ENCODE measurements at places on chromosomes 5 and 9. TPM values are rescaled to one million over a fixed set of nuclear protein-coding genes. Genes with fewer than 3 reads are reported as not detected.
A peak's percentile ranks its signal among the peaks of the same experiment; 100 is the strongest.

ZBED3 gene
- total RNA-seq = 1.6 TPM

GRCh38 chr5:146306838-146307237 is 31.8 kb upstream of the POU4F3 start:
- H3K4me3 ChIP-seq = no peak overlapping the region
- no peaks in the 10 kb centered on the region for H3K4me1 ChIP-seq
- no peak overlapping the region for H3K27ac ChIP-seq
- H3K27me3 ChIP-seq = peaks cover 5% of the 10 kb centered on the region
- no peak for DNase-seq
- no peaks in the 10 kb centered on the region for H3K36me3 ChIP-seq

GRCh38 chr5:16534280-16534679 is 68.7 kb upstream of the ZNF622 start:
- H3K4me3 ChIP-seq = no peak overlapping the region
- no peak overlapping the region for H3K27ac ChIP-seq
- no peaks in the 10 kb centered on the region for H3K4me1 ChIP-seq
- H3K36me3 ChIP-seq = no peaks in the 10 kb centered on the region

DNA sequence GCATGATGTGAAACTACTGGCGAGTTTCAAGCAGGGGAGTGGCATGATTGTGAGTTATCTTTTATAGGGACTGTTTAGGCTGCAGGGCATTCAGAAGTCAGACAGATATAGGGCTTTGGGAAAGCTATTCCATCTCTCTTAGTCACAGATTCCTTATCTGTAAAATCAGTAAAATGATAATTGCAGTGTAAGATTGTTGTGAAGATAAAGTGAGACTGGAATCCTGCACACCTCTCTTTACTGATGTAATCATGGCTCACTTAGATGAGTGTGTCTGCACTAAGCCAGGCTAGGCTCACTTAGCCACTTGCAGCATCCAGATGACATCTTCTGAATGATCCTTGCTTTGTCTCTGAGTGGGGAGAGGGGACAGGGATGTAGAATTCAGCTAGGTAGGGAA is 81.8 kb upstream of the MAMDC2 start:
- no peak overlapping the region for H3K27ac ChIP-seq
- H3K4me1 ChIP-seq = no peaks in the 10 kb centered on the region
- no peak overlapping the region for H3K4me3 ChIP-seq
- peaks cover 3% of the 10 kb centered on the region for H3K27me3 ChIP-seq
- no peaks in the 10 kb centered on the region for H3K36me3 ChIP-seq
- no peak for DNase-seq

- H3K4me1 ChIP-seq = no peaks in the 10 kb centered on the region
- H3K36me3 ChIP-seq = no peaks in the 10 kb centered on the region
- no peak overlapping the region for H3K4me3 ChIP-seq
- no peak for DNase-seq
- no peak overlapping the region for H3K27ac ChIP-seq
These were observed 144.4 kb upstream of the DAPK1 start for GRCh38 chr9:87353301-87353700.

PKD2L2 gene
- total RNA-seq = 0.63 TPM

DNA sequence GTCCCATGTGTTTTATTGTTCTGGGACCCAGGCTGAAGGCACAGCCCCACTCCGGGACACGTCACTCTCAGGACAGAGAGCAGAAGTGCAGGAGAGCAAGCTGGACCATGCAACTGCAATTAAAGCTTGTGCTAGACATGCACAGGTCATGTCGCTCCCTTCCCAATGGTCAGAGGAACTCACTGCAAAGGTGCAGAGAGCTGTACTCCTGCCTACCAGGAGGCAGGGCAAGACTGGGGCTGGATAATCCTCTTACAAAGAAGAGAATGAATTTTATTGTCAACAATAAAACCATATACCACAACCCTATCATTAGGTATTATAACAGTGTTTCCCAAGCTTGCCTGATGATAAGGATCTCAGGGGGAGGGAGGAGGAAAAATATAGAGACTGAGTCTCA is 74.0 kb upstream of the NEK6 start:
- H3K27me3 ChIP-seq = no peaks in the 10 kb centered on the region
- no peak overlapping the region for H3K27ac ChIP-seq
- no peaks in the 10 kb centered on the region for H3K36me3 ChIP-seq
- no peaks in the 10 kb centered on the region for H3K4me1 ChIP-seq
- no peak overlapping the region for H3K4me3 ChIP-seq

- no peak overlapping the region for H3K4me3 ChIP-seq
- DNase-seq = no peak
- no peaks in the 10 kb centered on the region for H3K36me3 ChIP-seq
- H3K27ac ChIP-seq = no peak overlapping the region
These were observed 10.9 kb upstream of the LAMC3 start for GRCh38 chr9:130997925-130998596.

PHF24 gene
- not detected for total RNA-seq

GRCh38 chr9:95648225-95648624 is 131.5 kb upstream of the PTCH1 start:
- no peaks in the 10 kb centered on the region for H3K36me3 ChIP-seq
- H3K4me1 ChIP-seq = no peaks in the 10 kb centered on the region
- H3K27ac ChIP-seq = no peak overlapping the region
- no peak for DNase-seq
- H3K4me3 ChIP-seq = no peak overlapping the region

WNK2 gene
- total RNA-seq = not detected

GRCh38 chr5:136491806-136492205 is 126.5 kb upstream of the TRPC7 start:
- H3K4me3 ChIP-seq = no peak overlapping the region
- no peaks in the 10 kb centered on the region for H3K4me1 ChIP-seq
- no peak overlapping the region for H3K27ac ChIP-seq
- no peaks in the 10 kb centered on the region for H3K27me3 ChIP-seq

GRCh38 chr9:85443190-85443598 is 298.6 kb downstream of the AGTPBP1 start:
- no peak overlapping the region for H3K4me3 ChIP-seq
- H3K27ac ChIP-seq = no peak overlapping the region
- H3K27me3 ChIP-seq = no peaks in the 10 kb centered on the region
- no peaks in the 10 kb centered on the region for H3K36me3 ChIP-seq
- no peak for DNase-seq
- H3K4me1 ChIP-seq = no peaks in the 10 kb centered on the region

DNA sequence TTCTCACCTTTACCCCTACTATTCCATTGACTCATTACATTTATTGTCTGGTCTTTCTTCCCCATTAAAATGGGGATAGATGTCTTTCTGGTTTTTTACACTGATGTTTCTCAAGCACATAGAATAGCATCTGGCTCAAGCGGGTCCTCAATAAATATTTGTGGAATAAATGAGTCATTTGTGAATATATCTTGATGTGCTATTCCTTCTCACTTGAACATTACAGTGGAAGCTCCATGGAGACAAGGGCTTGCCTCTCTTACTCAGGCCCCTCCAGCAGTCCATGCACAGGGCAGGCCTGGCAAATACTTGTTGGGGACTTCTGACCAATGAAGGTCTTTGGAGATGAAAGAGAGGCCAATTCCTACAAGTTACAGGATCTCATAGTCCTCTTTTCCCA is 151.7 kb upstream of the TAS2R1 start:
- no peak overlapping the region for H3K27ac ChIP-seq
- no peak for DNase-seq
- H3K4me3 ChIP-seq = no peak overlapping the region
- H3K4me1 ChIP-seq = no peaks in the 10 kb centered on the region

DNA sequence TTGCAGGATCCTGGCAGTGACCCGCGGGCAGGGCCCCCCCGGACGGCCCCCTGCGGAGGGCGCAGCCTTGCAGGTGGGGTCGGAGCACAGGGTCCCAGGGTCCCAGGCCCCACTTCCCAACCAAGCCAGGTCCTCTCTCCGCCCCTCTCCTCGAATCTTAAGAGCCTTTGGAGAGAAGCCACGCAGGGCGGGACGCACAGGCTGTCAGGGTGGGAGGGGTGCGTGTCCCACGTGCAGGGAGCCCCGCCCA is 18.4 kb upstream of the EGFL7 start:
- no peak for DNase-seq
- peaks cover 4% of the 10 kb centered on the region for H3K27me3 ChIP-seq
- H3K4me3 ChIP-seq = peak overlapping the region; percentile 30

GRCh38 chr5:52504584-52505240 is 283.0 kb upstream of the ITGA1 start:
- no peak overlapping the region for H3K27ac ChIP-seq
- no peak overlapping the region for H3K4me3 ChIP-seq
- H3K27me3 ChIP-seq = no peaks in the 10 kb centered on the region
- H3K36me3 ChIP-seq = no peaks in the 10 kb centered on the region

DNA sequence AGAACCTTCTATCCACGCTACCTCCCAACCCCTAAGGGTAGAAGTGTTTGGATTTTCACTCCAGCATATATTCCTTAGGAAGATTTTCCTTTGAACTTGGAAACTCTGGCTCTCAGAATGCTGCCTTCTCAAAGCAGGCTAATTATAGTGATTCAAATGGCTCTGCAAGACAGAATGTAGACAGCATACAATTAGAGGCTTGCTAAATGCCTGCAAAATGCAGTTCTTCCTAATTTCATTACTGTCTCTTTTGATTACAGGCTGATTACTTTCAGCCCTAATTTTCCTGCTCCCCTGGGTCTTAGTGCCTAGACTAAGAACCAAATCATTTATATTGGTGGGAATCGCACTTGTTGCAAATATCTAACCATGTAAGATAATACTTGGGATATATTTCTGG is 50.8 kb downstream of the ANKDD1B start:
- DNase-seq = no peak
- H3K27me3 ChIP-seq = no peaks in the 10 kb centered on the region
- H3K27ac ChIP-seq = no peak overlapping the region
- no peak overlapping the region for H3K4me3 ChIP-seq
- H3K36me3 ChIP-seq = no peaks in the 10 kb centered on the region

- H3K4me3 ChIP-seq = no peak overlapping the region
- no peaks in the 10 kb centered on the region for H3K27me3 ChIP-seq
- H3K27ac ChIP-seq = no peak overlapping the region
- DNase-seq = no peak
These were observed 492.2 kb downstream of the ENC1 start for GRCh38 chr5:74148321-74148720.

SARDH gene
- 0.07 TPM for total RNA-seq

DNA sequence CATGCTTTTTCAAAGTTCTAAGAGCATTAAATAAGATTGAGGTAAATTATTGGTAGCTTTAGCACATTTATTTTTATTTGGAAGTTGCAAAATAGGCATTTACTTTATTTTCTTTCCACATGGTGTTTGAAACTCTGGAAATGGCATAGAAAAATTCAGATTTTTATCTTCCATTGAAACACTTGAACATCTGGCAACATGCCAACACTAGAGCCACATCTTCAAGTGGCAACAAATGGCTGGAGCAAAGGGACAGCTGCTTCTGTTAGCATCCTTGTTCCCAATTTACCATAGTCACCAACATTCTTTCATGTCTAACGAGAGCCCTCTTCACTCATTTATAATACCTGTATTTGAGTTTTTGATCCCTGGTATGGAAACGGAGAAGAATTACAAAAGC is 539.9 kb downstream of the ZNF608 start:
- H3K4me1 ChIP-seq = peaks cover 16% of the 10 kb centered on the region
- no peak overlapping the region for H3K27ac ChIP-seq
- DNase-seq = no peak
- no peaks in the 10 kb centered on the region for H3K36me3 ChIP-seq
- no peak overlapping the region for H3K4me3 ChIP-seq
- no peaks in the 10 kb centered on the region for H3K27me3 ChIP-seq

HSPB3 gene
- total RNA-seq = not detected

C5orf34 gene
- 5.1 TPM for total RNA-seq

SVEP1 gene
- not detected for total RNA-seq

DNA sequence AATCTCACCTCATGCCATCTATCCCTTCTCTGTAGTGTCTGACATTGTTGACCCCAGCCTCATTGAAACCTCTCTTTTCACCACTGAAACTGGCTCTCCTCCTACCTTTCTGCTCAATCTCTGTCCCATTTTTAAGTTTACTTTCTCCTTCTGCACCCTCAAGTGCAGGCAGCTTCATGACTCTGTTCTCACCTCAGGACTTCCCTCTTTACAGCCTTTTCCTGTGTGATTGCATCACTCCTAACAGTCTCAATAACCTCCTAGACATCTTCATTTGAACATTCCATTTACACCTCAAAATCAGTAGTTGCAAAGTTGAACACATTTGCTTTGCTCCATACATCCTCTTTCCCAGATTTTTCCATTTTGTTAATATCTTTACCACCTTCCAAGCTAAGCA is 172.1 kb downstream of the RASEF start:
- no peaks in the 10 kb centered on the region for H3K27me3 ChIP-seq
- H3K4me3 ChIP-seq = no peak overlapping the region
- no peak for DNase-seq
- no peaks in the 10 kb centered on the region for H3K4me1 ChIP-seq

DNA sequence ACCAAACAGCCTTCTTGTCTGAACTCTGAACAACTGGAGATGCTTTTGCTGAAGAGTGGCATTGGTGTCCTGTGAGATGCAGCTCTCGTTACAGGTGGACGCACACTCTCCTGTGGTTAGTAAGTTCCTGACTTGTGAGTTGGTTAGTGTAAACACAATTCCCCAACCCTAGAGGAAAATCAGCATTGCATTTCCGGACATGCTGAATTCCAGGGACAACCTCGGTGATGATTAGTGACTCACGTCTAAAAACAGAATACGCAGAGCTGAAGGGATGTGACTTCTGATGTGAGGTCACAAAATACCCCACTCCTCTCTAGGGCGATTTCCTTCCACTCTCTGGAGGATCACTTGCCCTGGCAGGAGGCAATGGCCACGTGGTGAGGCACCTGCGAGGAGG is 5.0 kb downstream of the OR2V2 start:
- H3K4me3 ChIP-seq = no peak overlapping the region
- H3K4me1 ChIP-seq = no peaks in the 10 kb centered on the region

GRCh38 chr5:61449804-61450492 is 117.9 kb downstream of the ZSWIM6 start:
- no peaks in the 10 kb centered on the region for H3K4me1 ChIP-seq
- no peaks in the 10 kb centered on the region for H3K36me3 ChIP-seq
- H3K27me3 ChIP-seq = no peaks in the 10 kb centered on the region
- no peak overlapping the region for H3K4me3 ChIP-seq

TAF11L11 gene
- not detected for total RNA-seq

HTR4 gene
- not detected for total RNA-seq

- no peak for DNase-seq
- H3K4me1 ChIP-seq = no peaks in the 10 kb centered on the region
- peaks cover 5% of the 10 kb centered on the region for H3K27me3 ChIP-seq
- no peak overlapping the region for H3K27ac ChIP-seq
These were observed 6.8 kb upstream of the NEURL1B start for GRCh38 chr5:172634106-172634899.

Measured in B cell (primary cell).